IPS DF 19.7 (cell line): ENCODE measurements at places on chromosomes 5 and 9.

- DNase-seq: no peak
Measured at GRCh38 chr9:12817702-12818101, 42.9 kb downstream of the LURAP1L start.

- no peak for DNase-seq
Measured at GRCh38 chr9:78288214-78288892, 8.6 kb upstream of the PSAT1 start.

- DNase-seq: no peak
Measured at GRCh38 chr9:100813871-100814270, 214.7 kb upstream of the PLPPR1 start.

DNA sequence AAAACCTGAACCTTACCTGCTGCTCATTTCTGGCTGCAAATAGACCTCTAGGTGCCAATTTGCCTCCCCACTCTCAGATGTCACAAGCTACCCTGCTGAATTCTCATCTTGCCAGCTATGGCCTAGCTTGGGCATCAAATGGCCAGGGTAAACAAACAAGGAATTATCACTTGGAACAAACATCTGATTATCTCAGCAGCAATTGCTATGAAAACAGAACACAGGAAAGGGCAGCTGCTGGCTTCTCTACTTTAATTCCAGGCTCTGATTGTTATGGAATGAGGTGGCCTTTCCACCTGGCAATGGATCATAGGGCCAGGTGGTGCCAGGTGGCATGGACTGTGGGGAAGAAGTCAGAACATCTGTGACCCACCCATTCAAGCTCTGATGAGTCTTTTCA is 505.1 kb downstream of the TLR4 start:
- no peak for DNase-seq

DNA sequence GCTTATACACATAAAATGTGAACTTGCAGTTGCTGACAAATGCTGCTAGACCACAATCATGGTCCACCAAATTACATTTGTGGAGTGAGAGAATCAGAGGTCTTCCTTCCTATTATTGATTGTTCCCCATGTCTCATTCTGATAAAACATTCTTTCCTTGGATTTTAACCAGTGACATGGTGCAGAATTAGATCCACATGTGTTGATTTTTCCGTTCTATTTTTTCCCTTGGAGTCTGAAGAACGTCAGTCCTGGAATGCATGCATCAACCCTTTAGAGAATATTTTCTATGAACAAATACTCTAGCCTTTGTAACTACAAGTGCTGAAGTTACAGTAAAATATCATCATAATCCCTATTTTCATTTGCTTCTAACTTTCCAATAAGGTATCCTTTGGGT is 170.7 kb upstream of the SPRY4 start:
- no peak for DNase-seq

DNA sequence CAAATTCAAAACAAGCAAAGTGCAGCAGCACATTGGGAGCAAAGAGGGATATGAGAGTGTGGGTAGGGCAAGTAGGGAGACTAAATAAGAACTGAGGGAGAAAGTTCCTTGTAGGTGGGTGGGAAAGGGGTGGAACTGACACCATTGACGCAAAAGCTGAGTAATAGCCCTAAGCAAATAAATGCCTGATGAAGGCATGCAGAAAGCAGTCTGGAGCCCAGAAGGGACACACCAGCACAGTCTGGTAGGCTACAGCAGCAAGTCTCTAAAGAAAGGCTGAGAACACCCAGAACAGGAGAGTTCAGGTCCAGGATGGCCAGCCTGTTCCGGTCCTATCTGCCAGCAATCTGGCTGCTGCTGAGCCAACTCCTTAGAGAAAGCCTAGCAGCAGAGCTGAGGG is at the start of gene INSL4:
Gene INSL4 (plus strand): TSS at position 208 of the 400 bp plus-strand sequence. CDS start 105 bp downstream, at position 313.
- no peak for DNase-seq

DNA sequence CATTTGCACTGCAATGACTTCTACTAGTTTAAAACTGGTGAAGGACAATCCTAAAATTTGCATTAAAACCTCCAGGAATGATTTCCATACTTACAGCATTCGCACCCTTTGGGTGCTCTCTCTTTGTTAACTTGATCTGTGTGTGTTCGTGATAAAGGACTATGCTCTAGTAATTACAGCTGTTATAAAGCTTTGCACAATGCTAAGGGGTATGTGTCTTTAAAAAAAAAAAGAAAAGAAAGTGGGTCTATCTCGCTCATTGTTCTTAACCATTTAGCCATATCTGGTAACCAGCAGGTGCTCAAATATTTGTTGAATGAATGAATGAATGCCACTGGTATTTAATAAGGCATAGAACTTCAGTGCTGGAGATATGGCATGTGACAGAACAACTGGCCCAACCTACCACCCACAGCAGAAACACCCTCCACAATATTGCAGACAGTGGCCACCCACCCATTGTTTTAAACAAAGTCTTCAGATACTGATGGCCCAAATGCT is 8.7 kb downstream of the TRIM36 start:
- DNase-seq: no peak

GRCh38 chr9:86846656-86847055 is 100.7 kb downstream of the GAS1 start:
- DNase-seq: no peak

GRCh38 chr5:150340614-150341255 is 16.8 kb upstream of the TCOF1 start:
- DNase-seq: no peak
